Tibial nerve (tissue), 4 donors: ENCODE measurements at places on chromosomes 2 and 18. TPM values are rescaled to one million over a fixed set of nuclear protein-coding genes. Genes with fewer than 3 reads are reported as not detected.
A peak's percentile ranks its signal among the peaks of the same experiment; 100 is the strongest.

DNA sequence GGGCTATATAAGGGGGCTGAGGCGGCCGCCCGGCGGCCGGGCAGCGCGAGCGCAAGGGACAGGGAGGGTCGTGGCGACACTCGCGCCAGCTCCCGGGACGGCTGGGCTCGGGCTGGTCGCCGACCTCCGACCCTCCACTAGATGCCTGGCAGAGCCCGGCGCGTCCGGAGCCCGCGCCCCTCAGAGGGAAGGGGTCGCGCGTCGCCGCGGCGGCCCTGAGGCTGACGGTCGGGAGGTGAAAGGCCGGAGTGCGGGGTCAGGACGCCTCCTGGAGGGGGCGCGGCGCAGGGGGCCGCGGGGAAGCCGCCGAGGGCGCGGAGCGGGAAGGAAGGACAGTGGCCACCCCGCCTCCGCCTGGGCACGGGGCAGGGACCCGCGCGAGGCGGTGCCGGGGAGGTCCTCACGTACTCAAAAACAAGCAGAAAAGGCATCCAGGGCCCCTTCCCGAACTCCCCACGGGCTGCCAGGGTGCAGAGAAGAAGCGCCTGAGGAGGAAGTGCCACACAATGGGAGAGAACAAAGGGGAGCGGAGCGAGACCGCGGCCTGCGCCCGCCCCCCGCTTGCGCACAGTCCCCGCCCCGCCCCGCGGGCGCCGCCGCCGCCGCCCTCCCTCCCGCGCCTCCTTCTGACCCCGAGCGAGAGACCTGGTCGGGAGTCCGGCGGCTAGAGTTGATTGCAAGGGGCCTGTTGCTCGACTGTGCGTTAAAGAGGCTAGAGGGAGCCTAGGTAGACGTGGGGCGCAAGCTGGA, 776 bp upstream of the KLF7 start:
- peak; percentile 61 for DNase-seq

- DNase-seq: no peak
These were observed 52.3 kb downstream of the RPE start for GRCh38 chr2:210054696-210055095.

CYP1B1 gene
- total RNA-seq: 321 TPM

GRCh38 chr18:25873833-25874232, 216.6 kb downstream of the SS18 start:
- no peak for DNase-seq

MBD1 gene
- 69.3 TPM for total RNA-seq

DNA sequence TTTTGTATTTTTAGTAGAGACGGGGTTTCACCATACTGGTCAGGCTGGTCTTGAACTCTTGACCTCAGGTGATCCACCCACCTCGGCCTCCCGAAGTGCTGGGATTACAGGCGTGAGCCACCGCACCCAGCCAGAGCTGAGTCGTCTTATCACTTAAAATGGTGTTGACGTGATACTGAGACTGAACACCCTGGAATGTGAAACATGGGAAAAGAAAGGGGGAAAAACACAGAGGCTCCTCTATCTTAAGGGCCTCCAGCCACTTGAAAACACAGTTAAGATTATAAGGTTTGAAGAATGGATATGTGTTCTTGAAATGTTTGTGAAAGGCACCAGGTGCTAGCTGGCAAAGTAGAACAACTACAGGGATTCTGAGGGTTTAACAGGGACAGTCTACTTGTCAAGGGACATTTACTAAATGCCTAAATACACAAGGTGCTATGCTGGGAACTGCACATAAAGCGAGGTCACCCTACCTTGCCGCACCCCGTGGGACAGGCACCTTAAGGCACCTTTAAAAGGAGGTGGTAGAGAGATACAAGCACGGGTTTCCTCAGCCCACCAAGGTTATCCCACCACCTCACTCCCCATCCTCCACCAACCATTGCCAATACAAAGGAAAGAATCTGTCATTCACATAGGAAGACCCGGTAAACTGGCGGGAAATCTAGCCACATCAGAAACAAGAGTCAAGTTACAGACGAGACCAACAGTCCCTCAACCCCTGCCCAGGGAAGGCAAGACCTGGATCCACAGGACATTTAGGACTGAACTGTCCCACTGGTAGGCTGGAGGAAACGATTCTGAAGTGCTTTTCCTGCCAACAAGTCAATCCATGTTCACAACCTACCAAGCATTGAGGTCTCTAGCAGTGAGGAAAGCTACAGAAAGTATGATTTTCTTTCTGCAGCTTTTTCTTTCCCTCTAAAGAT, 43.4 kb downstream of the STK39 start:
- DNase-seq: no peak

DNA sequence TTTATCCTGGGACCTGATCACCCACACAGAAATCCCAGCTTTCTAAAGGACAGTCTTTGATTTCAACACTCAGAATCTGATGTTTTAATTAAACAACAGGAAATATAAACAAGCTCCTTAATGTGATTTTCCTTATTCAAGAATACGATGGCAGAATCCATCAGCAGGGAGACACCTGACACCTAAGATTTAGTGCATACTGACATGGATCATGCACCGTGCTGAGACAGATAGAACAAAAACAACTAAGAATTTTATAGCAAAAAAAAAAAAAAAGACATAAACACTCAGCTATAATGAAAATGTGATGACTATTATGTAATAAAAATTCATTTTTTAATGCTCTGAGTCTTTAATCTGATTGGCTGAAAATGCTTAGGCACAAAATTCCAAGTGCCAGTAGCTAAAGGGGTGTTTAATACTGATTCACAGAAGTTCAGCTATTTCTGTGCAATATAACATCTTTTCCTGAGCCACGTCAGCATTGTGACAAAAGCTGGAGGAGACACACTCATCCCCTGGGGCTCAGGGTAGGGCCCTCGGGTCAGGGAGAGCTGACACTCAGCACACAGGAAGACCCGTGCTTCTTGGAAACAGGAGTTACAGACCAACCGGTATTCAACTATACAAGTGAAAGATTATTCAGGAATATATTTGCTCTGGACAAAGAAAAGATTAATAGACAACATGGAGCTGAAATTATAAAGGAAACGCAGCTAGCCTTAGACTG, 247.4 kb downstream of the FBXO15 start:
- no peak for DNase-seq

ST8SIA5 gene
- total RNA-seq: not detected

NYAP2 gene
- total RNA-seq: not detected
